ENCODE measurements at places on chromosomes 4 and X.

DNA sequence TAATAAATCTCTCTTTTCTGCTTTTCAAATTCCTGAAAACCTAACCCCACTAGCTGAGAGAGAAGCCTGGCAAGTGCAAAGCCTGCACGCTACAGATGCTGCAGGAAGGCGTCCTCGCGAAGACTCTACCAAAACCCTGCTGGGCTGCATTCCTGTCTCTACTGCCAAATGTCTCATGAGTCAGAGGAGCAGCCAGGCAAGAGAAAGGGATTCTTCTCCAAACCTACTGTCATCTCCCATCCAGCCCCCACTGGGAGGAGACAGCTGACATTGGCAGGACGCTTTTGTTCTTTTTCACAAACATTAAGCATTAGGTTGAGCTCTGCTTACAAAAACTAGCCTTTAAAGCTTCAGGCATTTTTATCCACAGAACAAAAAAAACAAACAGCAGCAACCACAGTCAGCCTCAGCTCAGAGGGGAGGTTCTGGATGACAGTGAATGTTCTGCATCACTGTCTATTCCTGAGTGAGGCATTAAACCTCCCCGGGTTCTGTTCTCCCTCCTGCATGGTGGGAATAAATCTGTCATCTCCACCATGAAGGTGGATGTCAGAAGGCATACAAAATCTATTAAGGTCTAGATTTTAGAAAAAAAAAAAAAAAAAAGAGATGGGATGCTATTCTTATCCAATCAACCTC, 18.0 kb downstream of the CRMP1 start:
- DNase-seq = no peak

DNA sequence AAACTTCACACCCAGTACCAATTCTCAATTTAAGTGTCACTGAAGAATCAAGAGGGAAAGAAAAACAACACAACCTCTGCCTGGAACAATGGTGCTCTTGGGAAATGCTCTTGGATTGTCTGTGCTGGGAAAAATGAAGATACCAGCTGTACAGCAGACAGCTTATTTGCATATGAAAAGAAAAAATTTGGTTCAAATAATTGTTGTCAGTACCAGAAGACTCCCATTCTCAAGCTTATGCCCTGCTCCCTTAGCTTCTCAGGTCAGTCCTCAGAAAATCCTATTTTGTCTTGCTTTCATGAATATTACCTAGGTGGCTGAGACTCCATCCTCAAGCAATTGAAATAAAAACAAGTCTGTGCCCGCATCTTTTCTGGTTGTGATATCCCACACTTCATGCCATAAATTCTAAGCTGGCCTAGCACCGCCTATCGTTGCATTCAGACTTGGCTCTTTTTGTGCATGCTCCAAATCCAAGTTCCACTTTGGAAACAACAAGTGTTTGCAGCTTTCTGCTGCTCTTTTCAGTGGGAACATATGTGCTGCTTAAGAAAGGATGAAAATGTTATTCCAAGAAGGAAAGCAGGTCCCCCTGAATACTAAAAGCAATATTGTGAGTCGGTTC, 431.6 kb downstream of the INPP4B start:
- DNase-seq = no peak

DNA sequence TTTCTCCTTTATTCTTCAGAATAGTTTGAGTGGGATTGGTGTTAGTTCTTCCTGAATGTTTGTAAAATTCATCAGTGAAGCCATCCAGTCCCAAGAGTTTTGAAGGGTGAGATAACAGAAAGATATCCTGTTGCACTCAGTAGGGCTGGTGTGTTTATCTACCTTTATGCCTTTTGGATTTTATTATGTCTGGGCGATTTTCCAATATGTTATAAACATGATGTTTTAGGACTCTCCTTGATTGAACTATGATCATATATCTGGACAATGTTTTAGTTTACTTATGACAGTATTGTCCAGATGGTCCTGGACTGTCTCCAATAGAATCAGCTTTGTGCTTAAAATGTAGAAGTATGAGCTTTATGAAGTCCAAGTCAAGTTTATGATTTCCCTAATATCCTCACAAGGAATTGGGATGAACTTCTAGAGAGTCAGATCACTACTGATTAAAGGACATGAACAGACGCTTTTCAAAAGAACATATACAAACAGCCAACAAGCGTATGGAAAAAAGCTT, 77.6 kb upstream of the ITM2A start:
- DNase-seq = no peak

GRCh38 chr4:74793757-74794381, 454 bp downstream of the BTC start:
- DNase-seq = no peak

DNA sequence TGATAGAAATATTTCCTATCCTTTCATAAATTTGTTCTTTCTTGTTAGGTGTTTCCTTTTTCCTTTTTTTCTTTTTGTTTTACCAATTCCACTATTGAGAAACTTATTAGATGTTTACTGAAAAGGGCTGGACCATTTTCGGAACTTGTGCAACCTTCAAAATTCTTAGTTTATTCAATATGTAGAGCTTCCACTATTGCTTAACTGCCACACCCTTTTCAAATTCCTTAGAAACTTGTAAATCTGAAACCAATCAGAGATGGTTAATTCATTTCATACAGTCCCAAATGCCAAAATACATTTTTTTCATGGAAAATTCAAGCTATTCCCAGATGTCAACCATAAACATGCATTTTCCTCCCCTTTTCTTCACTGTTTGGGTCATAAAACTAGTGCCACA, 66.1 kb upstream of the SLC39A8 start:
- no peak for DNase-seq

DNA sequence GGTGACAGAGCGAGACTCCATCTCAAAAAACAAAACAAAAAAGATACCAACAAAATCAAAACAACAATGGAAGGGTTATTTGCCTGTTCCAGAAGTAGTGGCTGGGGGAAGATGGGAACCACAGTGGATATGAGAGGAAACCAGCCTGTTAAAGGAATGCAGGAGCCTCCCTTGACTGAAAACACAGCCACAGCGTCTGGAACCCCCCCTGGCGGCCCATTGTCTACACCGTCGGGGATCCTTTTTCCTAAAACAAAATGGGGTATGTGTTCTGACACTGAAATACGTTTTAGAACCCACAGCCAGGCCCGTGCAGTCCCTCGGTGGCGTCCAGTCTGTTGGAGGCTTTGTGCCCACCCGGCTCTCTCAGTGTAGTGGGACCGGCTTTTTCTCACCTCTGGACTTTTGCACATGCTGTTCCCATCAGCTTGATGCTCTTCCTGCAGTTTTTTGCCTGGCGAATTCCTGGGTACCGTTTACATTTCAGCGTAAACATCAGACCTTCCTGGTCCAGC, 19.6 kb downstream of the PIGG start:
- DNase-seq = no peak

GRCh38 chr4:158825433-158826036, 56.7 kb downstream of the FNIP2 start:
- no peak for DNase-seq

- DNase-seq = no peak
Observed at GRCh38 chrX:152937236-152937635, 39.4 kb downstream of the ZNF185 start.

DNA sequence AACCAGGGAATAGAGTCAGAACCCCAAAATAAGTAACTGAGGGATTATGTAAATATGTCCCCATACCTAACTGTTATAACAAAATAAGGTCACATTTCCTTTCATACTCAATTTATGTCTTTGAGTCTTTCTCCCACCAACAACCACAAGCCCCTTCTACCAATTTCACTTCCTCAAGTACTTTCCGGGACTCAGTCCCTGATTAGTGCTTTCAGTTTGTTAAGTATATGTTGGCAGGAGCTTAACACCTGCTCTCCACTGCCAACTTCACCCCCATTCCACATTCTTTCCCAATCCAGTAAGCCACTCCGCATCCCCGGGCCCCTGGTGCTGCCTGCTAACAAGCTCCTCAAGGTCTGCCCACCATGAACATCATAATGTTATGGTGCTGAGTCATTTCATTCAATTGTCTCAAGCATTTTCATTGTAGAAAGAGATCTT, 71.3 kb upstream of the SPRY1 start:
- no peak for DNase-seq

DNA sequence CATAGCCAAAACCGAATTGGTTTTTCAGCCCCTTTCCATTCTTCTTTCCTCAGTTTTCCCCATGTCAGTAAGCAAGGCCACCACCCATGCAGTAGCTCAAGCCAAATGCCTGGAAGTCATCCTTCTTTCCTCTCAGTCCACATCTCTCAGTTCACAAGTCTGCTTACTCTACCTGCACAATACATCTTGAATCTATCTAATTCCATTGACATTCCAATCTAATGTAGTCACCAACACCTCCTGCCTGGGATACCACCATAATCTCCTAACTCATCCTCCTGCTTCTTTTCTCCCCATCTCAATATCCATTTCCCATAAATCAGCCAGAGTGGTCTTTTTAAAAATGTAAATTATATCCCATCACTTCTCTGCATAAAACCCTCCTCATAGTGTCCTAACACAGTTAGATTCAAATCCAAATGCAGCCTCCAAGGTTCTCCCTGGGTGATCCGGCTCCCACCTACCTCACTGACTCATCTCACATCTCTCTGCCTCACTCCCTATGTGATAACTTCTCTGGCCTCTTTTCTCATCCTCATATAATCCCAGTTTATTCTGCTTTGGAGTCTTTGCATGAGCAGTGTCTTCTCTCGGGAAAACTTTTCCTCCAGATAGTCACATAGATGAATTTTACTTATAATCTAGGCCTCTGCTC, 26.9 kb downstream of the KCNIP4 start:
- DNase-seq = no peak

DNA sequence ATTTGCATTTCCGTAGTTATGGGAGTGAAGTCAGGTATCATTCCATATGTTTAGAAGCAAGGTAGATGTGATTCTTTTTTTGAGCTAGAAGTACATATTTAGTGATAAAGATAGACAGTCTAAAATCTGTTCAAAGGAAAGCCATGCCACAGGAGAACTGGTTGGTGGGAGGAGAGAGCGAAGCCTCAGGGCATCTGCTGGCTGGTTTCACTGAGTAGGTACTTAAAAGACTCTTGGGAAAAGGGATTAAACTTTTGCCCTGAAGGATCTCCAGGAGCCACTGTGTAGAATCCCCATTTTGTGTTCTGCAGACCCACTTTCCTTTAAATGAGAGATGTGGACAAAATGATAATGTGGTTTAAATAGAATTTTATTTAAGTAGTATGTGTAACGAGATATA, 89.6 kb downstream of the SHROOM2 start:
- no peak for DNase-seq

DNA sequence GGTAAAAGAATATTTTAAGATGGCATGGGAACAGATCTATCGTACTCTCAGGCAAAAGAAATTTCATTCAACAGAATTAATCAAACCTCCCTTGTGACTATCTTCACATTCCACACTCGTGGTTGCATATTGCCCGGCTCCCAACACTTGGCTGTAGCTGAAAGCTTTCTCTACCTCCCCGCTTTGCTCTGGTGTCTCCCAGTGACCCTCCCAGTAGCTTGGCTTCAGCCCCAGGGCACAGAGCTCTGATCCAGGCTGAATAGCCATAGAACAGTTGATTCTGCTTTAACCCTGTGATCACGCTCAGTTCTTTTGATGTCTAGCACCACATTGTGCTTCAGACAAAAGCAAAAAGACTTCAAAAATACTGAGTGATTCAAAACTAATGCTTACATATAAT, 24.6 kb downstream of the SLC7A11 start:
- no peak for DNase-seq

- no peak for DNase-seq
Observed at GRCh38 chr4:31458813-31459212, 738.6 kb downstream of the PCDH7 start.

- DNase-seq = no peak
Observed at GRCh38 chr4:2286904-2287593, 25.1 kb upstream of the MXD4 start.

DNA sequence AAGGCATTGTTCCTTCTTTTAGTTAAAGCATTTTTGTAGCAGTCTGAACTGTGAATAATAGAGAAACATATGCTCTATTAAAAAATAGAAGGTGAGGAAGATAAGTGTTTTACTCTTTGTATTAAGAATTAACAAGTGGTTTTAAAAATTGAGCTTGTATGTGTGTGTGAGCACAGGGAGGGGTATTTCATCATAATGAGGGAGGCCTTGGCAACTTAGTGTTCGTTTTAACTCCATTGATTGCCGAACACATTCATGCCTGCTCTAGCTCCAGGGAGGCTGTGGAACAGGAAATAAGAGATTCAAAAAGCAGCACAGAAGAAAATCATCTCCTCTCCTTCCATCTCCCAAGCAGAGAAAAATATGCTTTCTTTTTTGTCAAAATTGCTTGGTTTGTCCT, 14.8 kb downstream of the SHROOM3 start:
- no peak for DNase-seq

GRCh38 chrX:1778817-1779216, 164.0 kb downstream of the ASMT start:
- DNase-seq = no peak

GRCh38 chr4:89008166-89008565, 48.8 kb downstream of the FAM13A start:
- DNase-seq = peak; percentile 51

DNA sequence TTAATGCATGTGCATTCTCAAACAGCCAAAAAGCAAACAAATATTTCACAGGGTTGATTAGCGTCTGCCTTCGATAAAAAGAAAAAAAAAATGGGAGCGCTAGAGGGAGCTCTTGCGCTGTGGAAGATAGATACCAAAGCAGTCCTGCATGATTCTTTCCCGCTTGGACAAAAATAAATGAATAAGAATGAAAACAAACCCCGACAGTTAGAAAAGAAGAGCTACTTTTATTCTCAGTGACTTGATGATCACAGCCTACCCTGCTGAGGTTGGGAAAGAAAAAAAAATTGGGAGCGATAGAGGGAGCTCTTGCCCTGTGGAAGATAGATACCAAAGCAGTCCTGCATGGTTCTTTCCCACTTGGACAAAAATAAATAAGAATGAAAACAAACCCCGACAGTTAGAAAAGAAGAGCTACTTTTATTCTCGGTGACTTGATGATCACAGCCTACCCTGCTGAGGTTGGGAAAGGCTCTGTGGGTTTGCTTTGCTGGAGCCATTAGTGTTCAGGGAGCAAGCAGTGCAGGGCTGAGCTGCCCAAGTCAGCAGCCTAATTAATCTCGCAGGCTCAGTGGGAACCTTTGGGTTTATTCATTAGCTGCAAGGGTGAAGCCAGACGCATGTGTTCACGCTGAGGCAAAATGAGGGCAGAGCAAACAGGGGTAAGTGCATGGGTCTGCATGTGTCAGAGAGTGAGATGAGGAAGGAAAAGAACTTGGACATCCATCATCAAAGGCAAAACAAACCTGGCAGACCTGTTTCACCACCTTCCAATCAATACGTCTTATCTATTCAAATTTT, 249.3 kb upstream of the PRKX start:
- no peak for DNase-seq

DNA sequence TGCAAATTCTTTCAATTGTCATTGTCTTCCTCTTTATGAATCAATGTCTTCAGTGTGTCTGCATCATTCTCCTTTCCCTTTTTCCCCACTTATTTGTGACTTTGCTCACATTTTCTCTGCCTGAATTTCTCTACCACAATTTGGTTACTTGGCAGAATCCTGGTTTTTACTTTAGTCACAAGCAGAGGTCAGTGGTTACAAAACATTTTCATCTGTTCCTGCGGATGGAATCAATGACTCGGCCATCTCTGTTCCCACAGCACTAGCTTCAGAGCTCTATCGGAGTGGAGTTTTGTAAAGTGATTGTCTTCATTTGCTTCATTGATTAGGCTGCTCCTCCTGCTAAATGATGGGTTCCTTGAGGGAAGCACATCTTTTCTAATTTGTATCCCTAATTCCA, 501.3 kb upstream of the AADAT start:
- no peak for DNase-seq

- no peak for DNase-seq
Observed at GRCh38 chr4:151169223-151169622, 69.8 kb downstream of the RPS3A start.

- DNase-seq = no peak
Observed at GRCh38 chr4:4677556-4678522, 136.0 kb upstream of the STX18 start.
